ENCODE measurements at places on chromosomes 12 and 14. TPM values are rescaled to one million over a fixed set of nuclear protein-coding genes. Genes with fewer than 3 reads are reported as not detected.

DNA sequence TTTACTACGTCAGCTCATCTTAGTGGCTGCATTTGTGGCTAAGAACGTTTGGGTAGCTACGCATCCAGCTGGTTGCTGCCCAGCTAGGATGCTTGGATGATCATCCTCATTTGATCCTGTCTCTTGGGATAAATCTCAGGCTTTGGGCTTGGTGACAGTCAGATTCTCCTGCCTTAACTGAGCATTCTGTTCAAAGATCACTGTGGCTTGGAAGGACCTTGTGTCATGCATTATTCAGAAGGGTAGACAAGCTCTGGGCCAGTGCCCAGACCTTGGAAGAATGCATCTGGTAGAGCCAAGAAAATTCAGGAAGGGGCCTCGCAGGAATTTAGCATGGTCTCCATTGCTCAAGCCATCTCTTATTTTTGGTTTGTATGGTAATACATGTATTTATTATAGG, 188.4 kb downstream of the NRXN3 start:
- no peak overlapping the region for H3K27ac ChIP-seq
- no peaks in the 10 kb centered on the region for H3K36me3 ChIP-seq
- H3K4me3 ChIP-seq = no peak overlapping the region
- no peak for DNase-seq

GRCh38 chr12:89472508-89472907, 52.1 kb downstream of the GALNT4 start:
- no peak for DNase-seq
- no peaks in the 10 kb centered on the region for H3K36me3 ChIP-seq
- H3K27me3 ChIP-seq = no peaks in the 10 kb centered on the region
- H3K4me1 ChIP-seq = no peaks in the 10 kb centered on the region

GRCh38 chr14:68685419-68686204, 107.3 kb downstream of the ZFP36L1 start:
- H3K27me3 ChIP-seq = no peaks in the 10 kb centered on the region
- H3K27ac ChIP-seq = peak overlapping the region; percentile 83
- no peak overlapping the region for H3K4me3 ChIP-seq
- H3K4me1 ChIP-seq = no peaks in the 10 kb centered on the region
- H3K36me3 ChIP-seq = no peaks in the 10 kb centered on the region

DNA sequence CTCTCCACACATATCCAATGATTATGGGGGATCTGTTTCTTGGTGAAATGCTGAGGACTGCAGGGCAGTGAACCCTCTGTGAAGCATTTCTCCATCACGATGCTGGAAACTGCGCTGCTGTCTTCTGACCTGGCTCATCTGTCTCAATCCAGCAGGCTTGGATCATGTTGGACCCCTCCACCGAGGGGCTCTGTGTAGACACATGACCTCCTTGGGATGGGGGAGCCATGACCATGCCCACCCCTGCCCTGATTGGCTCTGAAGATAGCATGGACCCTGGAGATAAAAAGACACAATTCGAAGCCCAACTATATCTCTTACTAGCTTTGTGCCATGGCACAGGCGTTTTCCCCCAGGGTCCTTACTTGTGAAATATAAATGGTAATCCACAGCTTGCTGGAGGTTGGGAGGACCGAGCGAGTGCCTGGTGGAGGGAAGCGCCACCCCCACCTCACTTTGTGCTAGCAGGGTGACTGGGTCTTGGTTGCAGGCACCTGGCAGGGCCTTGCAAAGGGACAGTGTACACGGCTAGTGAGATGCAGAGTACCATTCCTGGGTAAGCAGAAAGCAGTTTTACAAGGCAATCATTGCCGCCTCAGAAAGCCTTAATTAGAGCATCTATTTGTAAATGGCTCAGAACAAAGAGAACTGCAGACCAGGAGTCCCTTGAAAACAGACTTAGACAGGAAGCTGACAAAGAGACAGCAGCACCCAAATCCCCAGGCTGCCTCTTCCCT, 2.4 kb upstream of the KRT83 start:
- H3K4me1 ChIP-seq = no peaks in the 10 kb centered on the region
- H3K27me3 ChIP-seq = no peaks in the 10 kb centered on the region
- peak; percentile 31 for DNase-seq

DNA sequence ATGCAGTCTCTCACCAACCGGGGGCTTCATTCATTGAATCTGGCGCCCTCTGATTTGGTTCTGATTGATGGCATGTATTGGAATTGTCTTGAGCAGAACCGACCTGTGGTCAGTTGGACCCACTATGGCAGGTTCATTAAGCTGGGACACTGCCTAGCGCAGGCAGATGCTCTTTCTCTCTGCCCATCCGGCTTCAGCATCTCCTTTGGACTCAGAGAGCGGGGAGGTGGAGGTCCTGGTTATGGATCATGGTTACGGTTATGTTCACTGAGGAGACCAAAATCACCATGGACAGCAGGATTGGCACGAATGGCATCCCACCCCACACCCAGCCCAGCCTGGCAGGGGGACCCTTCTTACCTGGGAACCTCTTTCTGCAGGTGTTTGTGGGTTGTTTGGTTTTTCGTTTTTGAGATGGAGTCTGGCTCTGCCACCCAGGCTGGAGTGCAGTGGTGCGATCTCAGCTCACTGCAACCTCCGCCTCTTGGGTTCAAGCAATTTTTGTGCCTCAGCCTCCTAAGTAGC, 16.4 kb upstream of the BCL7A start:
- DNase-seq = no peak
- no peaks in the 10 kb centered on the region for H3K36me3 ChIP-seq
- H3K4me3 ChIP-seq = no peak overlapping the region
- no peak overlapping the region for H3K27ac ChIP-seq
- no peaks in the 10 kb centered on the region for H3K27me3 ChIP-seq

DNA sequence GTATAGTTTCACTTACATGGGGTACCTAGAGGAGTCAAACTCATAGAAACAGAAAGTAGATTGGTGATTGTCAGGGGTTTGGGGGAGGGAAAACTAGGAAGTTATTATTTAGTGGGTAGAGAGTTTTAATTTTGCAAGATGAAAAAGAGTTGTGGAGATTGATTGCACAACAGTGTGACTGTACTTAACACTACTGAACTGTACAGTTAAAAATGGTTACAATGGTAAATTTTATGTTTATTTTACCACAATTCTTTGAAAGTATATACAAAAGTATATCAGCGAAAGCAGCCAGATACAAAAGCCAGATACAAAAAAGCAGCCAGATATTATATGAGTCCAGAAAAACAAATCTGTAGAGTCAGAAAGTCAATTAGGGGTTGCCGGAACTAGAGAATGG, 247.6 kb downstream of the IPO8 start:
- no peak overlapping the region for H3K4me3 ChIP-seq
- no peaks in the 10 kb centered on the region for H3K27me3 ChIP-seq
- no peaks in the 10 kb centered on the region for H3K4me1 ChIP-seq
- no peaks in the 10 kb centered on the region for H3K36me3 ChIP-seq
- DNase-seq = no peak

DNA sequence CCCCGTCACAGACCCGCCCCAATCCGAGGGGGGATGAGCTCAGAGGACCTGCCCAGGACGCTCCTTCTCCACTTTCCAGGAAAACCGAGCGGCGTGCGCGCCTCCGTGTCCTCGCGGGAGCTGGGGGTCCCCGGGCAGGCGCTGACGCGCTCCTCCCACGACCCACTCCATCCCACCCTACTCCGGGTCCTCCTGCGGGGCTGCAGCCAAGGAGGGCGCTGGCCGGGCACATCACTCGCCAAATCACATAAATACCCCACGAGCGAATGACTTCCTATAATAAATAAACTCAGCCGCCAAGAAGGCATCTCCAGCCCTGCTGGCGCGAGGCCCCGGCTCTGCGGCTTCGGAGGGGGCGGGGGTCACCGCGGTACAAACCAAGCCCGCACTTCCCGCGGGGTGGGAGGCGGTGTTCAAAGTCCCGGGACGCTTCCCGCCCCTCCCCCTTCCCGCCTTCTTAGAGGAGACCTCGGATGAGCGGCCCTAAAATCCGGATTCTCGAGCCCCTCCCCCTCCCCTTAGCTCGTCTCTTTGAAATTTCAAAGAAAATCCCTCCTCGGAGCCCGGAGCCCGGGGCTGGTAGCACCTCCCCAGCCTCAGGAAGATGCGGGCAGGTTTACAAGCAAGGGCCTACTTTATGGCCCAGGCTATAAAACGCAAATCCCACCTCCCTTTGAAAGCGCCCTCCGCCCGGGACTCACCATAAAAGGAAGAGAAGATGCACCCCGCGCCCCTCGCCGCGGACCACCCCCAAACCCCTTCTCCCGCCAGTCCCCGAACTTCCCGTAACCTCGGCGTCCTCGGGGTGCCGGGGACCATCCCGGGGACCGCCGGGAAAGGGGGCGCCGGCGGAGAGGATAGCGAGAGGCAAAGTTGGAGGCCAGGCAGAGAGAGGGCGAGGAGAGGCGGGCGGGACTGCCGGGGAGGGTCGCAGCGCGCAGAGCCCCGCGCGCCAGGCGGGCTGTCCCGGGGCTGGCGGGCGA, 712 bp upstream of the FZD10 start:
- no peak for DNase-seq
- H3K36me3 ChIP-seq = no peaks in the 10 kb centered on the region
- H3K4me3 ChIP-seq = peak overlapping the region; percentile 47
- H3K27ac ChIP-seq = no peak overlapping the region
- H3K4me1 ChIP-seq = no peaks in the 10 kb centered on the region

DNA sequence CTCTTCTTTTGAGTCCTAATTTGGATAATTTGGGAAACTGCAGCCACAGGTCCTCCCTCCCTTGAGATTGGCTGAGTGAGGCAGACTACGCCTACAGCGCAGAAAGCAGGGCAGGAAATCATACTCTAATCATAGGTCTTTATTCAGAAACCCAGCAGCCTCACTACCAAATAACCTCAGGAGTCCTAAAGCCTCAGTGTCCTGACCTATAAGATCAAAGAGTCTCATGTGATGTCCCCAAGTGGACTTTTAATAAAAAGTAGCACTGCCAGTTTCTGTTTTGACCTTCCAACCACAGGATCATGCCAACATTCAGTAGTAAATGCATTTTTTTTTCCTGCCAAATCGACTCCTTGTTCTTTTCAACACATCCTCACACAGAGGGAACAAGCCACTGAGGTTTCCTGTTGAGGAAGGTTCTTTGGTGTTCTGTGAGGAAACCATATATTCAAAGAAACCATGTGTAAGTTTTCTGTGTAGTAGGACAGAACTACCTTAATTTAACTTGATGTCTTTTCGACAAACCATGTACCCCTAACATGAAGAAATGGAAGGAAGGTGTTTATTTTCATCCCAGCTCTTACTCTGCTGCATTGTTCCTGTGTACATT, 72.2 kb downstream of the VCPKMT start:
- no peaks in the 10 kb centered on the region for H3K36me3 ChIP-seq
- no peak for DNase-seq
- H3K4me3 ChIP-seq = no peak overlapping the region
- peak overlapping the region; percentile 79 for H3K27ac ChIP-seq
- no peaks in the 10 kb centered on the region for H3K27me3 ChIP-seq

- no peak for DNase-seq
- no peaks in the 10 kb centered on the region for H3K36me3 ChIP-seq
- no peak overlapping the region for H3K27ac ChIP-seq
- H3K4me1 ChIP-seq = no peaks in the 10 kb centered on the region
- no peaks in the 10 kb centered on the region for H3K27me3 ChIP-seq
These were observed 10.3 kb upstream of the ITPR2 start for GRCh38 chr12:26843311-26843710.

- no peaks in the 10 kb centered on the region for H3K27me3 ChIP-seq
- no peak overlapping the region for H3K4me3 ChIP-seq
- H3K4me1 ChIP-seq = no peaks in the 10 kb centered on the region
- no peaks in the 10 kb centered on the region for H3K36me3 ChIP-seq
- no peak for DNase-seq
These were observed 387.0 kb downstream of the LRFN5 start for GRCh38 chr14:41993687-41994086.

- peaks cover 6% of the 10 kb centered on the region for H3K4me1 ChIP-seq
- peak overlapping the region; percentile 55 for H3K27ac ChIP-seq
- no peak for DNase-seq
These were observed 92.9 kb upstream of the FOXN3 start for GRCh38 chr14:89509891-89510290.

- DNase-seq = peak; percentile 58
- no peaks in the 10 kb centered on the region for H3K4me1 ChIP-seq
- no peaks in the 10 kb centered on the region for H3K27me3 ChIP-seq
- H3K4me3 ChIP-seq = no peak overlapping the region
- H3K27ac ChIP-seq = peak overlapping the region; percentile 43
- H3K36me3 ChIP-seq = no peaks in the 10 kb centered on the region
These were observed 8.5 kb upstream of the MGAT4C start for GRCh38 chr12:86264451-86265328.

The B4GALNT1 gene
- total RNA-seq = 0.40 TPM

The MYO1H gene
- not detected for total RNA-seq

The KRT81 gene
- not detected for total RNA-seq

The REC8 gene
- 44.1 TPM for total RNA-seq

All from Peyer's patch (tissue), 4 donors.